ENCODE measurements at places on chromosomes 11 and 22.

DNA sequence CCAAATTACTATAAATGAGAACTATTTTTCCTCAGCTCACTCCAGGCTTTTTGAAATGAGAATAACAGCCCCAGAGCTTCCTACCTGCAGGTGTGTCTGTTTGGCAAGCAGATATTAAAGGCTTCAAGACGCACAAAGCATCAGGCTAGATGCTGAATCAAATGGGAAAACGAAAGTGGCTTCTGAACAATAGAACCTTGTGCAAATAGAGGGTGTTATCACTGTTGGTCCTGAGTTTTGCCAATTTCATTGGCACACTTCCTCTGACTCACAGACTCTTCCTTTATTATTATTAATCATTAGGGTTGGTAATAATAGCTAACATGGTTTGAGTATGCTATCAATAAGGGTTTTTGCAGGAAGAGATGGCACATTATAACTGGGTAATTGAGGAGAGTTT lies 13.4 kb downstream of the SYT13 start:
- DNase-seq: no peak

DNA sequence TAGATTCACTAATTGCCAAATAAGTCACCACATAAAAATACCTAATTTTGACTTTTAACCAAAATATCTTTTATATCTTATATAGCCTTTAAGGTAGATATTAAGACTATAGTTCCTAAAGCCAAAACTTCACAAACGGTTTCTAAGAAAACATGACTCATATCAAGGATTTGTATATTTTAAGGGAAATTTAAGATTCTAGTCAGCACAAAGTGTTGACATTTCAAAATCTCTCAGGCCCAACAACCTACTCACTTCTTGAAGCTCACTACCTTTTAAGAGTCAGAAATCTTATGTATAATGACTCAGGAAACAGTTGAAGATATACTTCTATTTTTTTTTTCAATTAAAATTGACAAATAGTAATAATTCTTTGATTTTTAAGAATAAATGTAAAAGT lies 221.9 kb downstream of the SBF2 start:
- DNase-seq: no peak

GRCh38 chr11:91248199-91248807 lies 976.3 kb upstream of the FAT3 start:
- DNase-seq: peak; percentile 7

- no peak for DNase-seq
Observed at GRCh38 chr11:14942745-14943144, 29.4 kb downstream of the CALCA start.

DNA sequence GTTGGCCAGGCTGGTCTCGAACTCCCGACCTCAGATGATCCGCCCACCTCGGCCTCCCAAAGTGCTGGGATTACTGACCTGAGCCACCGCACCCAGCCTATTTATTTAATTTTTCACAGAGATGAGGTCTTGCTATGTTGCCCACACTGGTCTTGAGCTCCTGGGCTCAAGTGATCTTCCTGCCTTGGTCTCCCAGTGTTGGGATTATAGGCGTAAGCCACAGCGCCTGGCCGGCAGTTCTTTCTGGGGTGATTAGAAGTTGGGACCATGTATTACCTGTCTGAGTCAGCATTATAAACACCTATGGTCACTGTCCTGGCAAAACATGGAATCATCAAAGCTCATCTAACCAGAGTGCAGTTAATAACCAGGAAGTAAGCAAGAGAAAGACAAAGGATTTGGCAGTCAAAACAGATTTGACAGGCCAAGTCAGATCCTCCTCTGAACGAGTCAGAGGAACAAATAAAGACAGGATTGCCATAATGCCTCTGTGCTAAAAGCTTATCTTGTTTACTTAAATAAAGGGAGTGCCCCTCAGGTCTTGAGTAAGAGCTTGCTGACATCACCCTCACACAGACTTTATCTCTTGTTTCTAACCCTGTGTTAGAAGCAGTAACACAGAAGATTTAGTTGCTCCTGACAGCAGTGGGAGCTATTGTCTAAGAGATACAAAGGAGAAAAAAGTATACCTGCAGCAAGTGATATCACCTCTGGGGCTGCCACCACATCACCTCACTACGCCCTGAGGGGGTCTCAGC lies 3.7 kb downstream of the SERPIND1 start:
- no peak for DNase-seq

DNA sequence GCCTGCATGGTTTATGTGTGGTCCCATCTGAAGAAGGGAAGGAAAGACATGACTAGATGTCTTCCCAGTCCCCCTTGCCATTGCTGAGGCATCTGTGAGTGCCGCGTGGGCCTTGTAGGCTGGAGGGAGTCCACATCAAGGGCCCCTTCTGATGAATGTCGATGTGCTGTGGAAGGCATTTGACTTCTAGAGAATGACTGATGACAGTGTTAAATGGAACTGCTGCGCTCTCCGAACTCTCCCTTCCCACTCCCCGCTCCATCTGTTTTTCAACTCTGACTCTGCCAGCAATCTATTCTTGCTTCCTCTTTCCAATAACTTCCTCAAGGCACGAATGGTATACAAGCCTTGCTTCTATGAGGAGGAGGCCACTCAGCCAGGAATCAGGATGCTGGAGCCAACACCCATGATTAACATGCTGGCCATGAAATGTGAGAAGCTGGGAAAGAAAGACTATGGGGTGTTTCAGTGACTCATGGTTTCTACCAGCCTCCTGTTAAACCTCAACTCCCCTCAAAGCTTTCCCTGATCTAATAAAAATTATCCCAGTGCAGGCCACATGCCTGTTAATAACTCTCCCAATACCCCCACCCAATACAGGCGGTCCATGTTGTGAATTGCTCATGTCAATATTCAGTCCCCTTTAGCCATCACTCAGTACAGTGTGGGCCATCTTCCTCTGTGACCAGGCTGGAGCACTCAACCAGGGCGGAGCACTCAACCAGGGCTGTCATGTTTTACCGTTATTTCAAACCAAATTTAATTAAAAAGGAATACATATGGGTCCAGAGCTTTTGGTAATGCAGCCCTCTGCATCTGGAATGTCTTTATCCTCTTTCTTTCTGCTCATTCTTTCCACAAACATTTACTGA lies 46.4 kb upstream of the TBCEL start:
- no peak for DNase-seq

DNA sequence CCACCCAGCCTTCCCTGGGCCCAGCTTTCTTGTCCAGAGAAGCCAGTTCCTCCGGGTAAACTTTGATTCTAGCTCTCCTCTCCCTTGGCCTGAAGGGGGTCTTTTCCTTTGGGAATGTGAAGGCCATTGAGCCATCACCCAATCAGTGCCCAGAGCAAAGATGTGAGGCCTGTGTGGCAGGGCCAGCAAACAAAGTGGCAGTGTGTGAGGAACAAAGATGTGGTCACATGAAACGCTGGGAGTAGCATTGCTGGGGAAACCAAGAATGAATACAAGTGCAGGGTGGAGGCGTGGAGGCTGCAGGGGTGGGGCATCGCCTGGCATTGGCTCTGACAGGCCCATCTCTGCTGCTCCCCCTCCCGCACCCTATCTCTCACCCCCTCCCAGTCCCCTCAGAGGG lies 91.9 kb upstream of the BID start:
- peak; percentile 99 for DNase-seq

- DNase-seq: no peak
Observed at GRCh38 chr11:96136613-96137298, 206.2 kb downstream of the MAML2 start.

GRCh38 chr11:132714859-132715440 lies 817.4 kb downstream of the OPCML start:
- DNase-seq: no peak

DNA sequence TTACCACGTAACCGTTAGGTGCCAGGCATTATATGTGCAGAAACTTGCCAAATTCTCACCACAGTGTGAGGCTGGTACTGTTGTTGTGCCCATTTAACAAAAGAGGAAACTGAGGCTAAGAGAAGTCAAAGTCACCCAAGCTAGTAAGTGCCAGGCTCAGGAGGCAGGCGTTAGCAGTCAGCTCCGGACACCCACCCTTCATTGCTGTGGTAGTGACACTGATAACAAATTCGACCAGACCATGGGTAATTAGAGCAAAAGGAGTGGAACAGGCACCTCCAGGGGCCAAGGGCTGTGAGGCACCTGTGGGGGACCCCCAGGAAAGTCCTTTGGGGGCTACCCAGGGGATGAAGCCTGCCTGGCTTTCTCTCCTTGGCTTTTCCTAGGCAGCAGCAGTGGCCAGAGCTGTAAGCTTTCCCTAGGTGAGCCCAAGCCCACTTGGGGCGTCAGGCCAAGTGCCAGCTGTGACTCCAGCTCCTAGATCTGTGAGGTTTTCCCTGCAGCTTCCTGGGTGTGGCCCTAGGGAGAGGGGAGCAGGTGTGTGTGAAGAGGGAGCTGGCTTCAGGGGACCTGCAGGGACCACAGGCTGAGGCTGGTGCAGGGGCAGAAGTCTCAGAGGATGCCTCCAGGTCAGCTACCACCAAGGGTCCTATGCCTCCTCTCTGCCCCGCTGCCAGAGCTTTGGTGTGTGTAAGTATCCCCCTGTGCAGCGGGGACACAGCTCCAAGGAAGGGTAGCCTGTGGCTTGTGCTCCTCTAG lies 19.7 kb upstream of the ALX4 start:
- no peak for DNase-seq

DNA sequence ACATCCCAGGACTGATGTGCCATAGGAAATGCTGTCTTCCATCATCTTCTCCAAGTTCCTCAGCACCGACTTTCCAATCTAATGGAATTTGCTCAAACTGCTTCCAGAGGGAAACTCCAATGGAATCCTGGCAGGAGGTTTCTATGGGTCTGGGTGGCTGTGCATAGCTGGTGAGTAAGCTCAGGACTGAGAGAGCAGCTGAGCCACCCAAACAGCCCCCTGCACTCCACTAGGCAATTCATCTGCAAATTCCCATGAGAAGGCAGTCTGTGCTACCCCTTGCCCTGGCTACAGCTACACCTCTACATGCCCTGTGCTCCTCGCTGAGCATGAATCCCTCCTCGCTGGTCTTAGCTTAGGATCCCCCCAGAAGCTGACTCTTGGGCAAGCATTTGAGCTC lies 127.9 kb upstream of the CSNK2A3 start:
- DNase-seq: no peak

DNA sequence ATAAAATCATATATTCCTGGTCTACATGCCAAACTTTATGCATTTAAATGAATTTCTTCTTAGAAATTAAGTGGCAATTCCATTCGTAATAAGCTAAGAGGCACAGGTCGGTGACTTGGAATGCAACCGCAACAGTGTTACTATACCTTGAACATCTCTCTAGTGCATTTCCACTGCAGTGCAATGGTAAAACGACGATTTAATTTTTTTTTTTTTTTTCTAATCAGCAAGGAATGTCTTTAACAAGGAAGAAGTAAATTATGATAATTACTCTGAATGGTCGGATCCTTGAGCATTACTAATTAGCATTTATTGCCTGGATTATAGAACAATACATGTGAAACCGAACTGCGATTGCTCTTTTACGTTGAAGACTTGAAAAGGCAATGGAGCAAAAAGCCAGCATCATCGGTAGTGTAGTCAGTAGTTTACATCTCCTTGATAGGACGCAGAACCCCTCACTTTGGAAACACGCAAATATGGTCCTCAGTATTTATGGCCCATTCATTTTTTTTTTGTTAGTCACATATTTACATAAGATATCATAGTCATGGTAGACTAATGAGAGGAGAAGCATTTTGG lies 20.2 kb downstream of the BLID start:
- DNase-seq: peak; percentile 33

GRCh38 chr22:44276041-44276440 lies 36.7 kb downstream of the SHISAL1 start:
- no peak for DNase-seq

DNA sequence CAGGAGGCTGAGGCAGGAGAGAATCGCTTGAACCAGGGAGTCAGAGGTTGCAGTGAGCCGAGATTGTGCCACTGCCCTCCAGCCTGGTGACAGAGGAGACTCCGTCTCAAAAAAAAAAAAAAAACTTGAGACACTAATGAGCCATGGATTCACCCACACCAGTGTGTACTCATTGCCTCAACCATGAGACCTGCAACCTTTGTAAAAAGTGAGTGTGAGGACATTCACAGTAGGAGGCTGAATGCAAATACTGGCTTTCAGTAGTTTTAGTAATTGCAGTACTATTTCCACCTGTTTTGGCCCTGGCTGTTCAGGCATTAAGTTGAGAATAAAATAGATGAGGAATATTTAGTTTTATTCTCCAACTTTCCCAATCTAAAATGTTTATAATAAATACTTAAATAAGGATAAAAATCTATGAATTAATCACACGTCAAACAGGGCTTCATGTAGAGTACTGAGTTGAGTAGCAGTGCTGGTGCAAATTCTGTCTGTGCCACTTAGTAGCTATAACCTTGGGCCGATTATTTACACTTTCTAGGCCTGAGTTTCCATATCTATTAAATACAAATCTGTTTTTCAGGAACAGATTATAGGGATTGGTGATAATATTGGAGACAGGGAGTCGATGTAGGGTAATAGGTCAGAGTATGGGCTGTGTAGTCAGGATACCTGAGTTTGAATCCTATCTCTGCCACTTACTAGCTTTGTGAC lies 72.8 kb downstream of the PPP2R1B start:
- DNase-seq: no peak

GRCh38 chr22:49961005-49961600 lies 531 bp downstream of the PIM3 start:
- no peak for DNase-seq

DNA sequence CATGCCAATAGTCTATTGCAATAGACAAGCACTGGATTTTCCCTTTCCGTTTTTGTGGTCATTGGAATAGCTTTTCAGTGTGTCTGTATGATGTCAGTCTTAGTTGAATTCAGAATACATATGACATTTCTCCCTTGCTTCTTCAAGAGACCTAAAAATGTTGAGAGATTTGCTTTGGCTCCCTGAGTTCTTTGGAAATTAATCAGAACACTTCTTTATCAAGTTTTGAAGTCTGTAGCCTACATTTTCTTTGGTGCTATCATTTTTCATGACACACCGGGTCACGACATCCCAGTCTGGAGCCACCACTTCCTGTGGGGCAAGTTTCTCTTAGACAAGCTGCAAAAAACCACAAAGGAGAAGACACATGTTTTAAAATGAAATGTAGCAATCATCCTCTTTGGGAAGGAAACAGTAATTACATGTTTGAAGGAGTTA lies 847.1 kb downstream of the OPCML start:
- DNase-seq: no peak

DNA sequence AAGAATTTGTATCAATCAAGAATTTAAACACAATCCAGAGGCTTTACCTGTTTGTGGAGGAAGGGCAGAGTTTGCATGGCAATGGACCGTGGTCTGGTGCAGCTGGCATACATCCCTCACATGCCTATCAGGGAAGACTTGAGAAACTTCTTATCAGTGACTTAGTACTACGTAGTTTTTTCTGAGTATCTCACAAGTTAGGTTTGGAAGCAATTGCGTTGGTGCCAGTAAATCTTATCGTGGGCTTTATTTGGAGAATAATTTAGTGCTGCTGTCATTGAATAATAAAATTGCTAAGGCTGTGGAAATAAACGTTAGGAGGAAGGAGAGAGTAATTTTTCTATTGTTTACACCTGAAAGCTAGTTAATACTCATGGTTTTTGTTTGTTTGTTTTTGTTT lies 72.3 kb downstream of the PRMT3 start:
- no peak for DNase-seq

DNA sequence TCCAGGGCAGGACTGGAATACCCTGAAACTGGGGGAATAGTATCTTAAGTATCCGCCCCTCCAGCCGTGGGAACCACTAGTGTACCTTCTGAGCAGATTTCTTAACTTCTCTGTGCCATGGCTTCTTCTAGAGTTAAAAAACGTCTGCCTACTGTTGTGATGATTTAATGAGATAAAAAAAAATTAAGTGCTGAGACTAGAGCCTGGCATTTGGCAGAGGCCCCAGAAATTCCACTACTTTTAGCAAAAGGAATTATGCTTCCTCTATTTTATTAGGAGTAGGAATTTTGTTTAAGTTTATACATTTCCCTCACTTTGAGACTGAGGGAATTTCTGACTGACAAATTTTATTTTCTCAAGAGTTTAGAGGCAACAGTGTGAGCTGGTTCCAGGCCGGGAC lies 371.2 kb upstream of the B3GAT1 start:
- DNase-seq: no peak
